ENCODE measurements at places on chromosomes 12 and 14.

DNA sequence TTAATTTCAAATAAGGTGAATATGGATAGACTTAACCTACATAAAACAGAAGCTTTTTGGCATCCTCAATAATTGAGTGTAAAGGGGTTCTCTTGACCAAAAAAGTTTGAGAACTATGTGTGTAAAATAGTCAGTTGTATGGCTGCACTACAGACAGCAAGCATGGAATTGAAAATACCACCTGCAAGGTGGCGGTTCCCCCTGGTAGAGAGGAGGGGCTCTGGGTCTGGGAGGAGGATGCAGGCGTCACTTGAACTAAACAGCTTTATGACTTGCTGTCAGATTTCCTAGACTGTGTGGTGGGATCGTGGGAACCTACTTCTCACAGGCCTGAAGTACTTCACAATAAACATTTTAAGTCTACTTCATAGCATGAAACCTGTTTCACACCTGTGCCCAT lies 6.3 kb downstream of the EVL start:
- no peak for DNase-seq

DNA sequence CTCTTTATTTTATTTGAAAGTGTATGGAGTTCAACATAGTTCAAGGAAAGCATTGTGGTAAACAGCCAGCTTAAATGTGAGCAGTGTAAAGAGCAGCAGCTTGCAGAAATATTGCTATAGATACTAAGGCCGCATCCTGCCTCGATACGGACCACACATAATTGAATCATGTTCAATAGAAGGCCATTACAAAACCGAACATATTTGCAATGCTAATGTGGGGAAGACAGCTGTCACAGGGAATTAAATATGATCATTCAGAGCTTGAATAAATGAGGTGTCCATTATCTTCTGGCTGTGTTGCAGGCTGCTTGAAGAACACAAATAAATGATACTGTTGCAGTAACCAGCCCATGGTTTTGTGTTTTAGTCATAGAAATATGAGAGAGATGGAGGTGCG lies 173.2 kb downstream of the BRMS1L start:
- no peak for DNase-seq

GRCh38 chr14:75913183-75913582 lies 68.6 kb downstream of the TGFB3 start:
- no peak for DNase-seq

GRCh38 chr12:58247633-58248032 lies 306.3 kb downstream of the ATP23 start:
- no peak for DNase-seq

GRCh38 chr14:73833530-73834260 lies 17.9 kb upstream of the PTGR2 start:
- DNase-seq, result no peak

DNA sequence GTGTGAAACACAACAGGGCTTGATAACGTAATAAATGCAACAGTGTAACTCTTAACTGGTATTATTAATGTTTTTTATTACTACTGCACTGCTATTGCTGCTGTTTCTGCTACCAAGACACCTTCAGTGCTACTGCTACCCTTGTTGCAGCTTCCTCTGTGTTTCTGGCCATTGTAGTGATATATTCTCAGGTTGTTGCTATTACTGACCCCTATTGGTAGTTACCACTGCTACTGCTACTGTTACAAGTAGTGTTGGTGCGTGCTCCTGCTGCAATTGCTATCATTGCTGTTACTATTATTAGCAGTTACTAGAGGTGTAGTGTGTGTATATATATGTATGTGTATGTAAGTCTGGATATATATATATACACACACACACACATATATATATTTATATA lies 87.2 kb upstream of the PTPRB start:
- peak; percentile 13 for DNase-seq

DNA sequence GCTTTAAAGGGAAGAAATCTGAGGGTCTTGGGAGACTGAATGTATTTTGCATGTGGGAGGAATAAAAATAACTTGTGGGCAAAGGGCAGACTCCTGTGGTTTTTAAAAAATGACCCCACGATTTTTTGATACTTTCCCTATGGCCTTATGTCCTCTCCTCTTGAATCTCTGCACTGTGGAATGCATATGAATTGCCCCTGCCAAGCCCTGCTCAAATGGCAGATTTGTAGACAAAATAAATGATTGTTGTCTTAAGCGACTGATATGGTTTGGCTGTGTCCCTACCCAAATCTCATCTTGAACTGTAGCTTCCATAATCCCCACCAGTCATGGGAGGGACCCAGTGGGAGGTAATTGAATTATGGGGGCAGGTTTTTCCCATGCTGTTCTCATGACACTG lies 223.8 kb downstream of the DACT1 start:
- no peak for DNase-seq

GRCh38 chr14:59321626-59321949 lies 133.1 kb downstream of the DAAM1 start:
- no peak for DNase-seq

DNA sequence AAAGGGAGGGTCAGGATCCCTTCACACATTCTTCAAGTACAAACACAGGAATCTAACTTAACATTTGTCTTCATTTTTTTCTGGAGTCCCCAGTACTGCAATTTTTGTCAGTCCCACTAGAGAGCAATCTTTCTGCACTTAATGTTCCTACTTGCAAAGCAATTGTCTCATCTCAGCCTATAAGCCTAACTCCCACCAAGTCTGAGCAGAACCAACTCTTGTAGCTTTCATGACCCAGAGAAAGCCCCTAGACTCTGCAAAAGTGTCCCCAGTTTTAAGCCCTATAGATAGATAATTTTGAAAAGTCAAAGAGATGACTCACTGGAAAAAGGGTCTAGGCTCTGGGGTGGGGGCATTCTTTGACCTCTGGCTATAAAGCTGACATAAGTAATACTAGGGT lies 1.8 kb upstream of the ZBTB39 start:
- peak; percentile 83 for DNase-seq

DNA sequence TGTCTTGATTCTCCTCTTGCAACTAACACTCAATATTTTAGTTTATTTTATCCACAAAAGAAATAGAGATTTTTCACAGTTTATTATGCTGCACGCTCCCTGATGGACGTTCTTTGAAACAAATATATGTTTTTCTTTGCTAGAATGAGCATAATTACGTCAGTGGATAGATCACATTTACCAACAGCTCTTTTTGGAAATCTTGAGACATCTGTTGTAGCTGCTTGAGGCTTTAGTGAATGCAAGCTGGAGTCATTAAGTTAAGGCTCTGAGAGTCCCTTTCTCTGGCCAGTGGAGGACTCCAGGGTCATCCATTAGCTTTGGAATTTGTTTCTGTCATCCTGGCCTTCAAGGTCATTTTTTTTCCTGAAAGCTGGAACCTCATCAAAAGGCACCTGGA lies 405.6 kb upstream of the TMEM132C start:
- DNase-seq, result no peak

DNA sequence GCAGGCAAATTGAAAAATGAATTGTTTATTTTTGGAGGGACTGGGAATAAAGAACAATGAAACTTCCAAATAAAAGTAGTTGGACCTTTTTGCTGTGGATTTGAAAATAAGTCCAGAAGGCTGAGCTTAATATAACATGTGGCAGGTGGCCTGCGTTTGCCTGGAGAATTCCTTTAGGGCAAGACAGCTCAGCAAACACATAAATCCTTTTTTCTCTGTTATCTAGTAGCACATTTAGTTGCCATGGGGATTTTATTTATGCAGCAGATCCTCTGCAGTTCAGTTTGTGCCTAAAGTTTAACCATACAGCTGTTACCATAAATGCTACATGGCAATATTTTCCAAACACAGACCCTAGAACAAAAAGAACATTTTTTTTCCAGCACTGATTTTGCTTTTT lies 180.0 kb downstream of the NPAS3 start:
- no peak for DNase-seq

DNA sequence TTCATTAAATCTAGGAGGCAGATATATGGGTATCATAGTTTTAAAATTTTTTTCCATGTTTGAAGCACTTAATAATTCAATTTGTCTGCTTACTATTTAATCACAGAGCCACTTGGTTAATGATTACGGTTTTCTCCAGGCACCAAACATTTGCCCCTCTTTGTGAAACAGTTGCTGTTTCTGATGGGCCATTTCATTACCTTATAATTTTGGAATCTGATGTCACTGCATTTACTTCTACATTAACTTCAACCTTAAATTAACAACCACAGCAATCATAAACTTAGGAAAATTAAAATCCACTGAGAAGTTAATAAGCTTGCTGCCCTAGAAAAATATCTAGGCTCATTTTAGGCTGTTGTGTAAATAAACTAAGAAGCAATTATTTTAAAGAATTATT lies 17.0 kb downstream of the TMCC3 start:
- DNase-seq, result no peak

DNA sequence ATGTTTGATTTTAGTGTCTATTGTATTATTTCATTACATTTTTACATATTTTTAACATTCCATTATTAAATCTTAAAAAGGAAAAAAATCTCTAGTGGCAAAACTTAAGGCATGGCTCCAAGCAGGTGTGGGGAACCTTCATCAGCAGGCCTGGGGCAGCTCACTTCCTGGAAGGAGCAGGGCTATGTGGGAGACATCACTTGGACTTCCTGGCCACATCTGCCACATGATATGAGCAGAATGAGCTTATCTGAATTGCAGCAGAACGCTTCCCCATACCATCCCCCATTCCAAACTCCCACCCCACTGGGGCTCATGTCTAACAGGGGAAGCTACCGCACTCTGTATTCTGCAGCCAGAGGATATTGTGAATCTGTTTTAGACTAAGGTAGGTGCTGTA lies 35.0 kb upstream of the KCNA1 start:
- DNase-seq, result no peak

GRCh38 chr12:109346920-109347319 lies 780 bp upstream of the MYO1H start:
- peak; percentile 28 for DNase-seq

DNA sequence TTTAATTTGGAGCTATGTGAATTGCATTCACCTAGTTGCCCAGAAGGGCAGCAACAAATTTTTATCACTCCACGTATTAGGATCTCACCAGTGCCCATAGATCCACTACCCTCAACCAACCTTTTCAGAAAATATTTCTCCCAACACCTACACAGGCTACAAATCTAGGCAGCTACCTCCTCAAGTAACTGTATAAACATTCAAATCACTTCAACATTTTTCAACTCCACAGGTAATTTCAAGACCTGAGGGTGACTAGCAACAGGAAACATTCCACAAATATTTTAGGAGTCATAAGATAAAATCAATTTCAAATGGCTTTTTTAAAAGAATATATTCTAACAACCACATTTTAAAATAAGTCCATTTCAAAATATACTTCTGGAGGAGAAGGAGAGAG lies 12.9 kb downstream of the PHLDA1 start:
- no peak for DNase-seq

DNA sequence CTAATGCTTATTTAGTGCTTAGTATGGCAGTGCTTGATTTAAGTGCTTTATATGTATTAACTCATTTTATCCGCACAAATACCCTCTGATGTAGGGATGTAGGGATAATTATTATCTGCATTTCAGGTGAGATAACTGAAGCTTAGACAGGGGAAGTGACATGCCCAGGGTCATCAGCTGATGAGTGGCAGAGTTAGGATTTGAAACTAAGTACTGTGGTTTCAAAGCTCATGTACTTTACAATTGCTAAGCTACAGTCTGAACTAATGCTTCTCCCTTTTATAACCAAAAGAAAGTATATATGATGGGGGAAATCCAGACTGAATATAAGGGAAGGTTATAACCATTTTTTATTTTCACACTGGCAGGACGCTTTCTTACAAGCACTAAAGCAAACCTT lies 229.6 kb upstream of the NAV3 start:
- DNase-seq, result no peak

GRCh38 chr12:114425031-114425626 lies 19.2 kb upstream of the TBX5 start:
- DNase-seq, result no peak

- no peak for DNase-seq
Measured at GRCh38 chr12:109018296-109018695, 2.6 kb downstream of the SVOP start.

GRCh38 chr14:72404106-72404774 lies 472.0 kb downstream of the RGS6 start:
- DNase-seq, result no peak

GRCh38 chr14:20176330-20176729 lies 14.4 kb upstream of the OR11G2 start:
- DNase-seq, result no peak

GRCh38 chr12:6235906-6236640 lies 35.9 kb downstream of the CD9 start:
- DNase-seq, result no peak

DNA sequence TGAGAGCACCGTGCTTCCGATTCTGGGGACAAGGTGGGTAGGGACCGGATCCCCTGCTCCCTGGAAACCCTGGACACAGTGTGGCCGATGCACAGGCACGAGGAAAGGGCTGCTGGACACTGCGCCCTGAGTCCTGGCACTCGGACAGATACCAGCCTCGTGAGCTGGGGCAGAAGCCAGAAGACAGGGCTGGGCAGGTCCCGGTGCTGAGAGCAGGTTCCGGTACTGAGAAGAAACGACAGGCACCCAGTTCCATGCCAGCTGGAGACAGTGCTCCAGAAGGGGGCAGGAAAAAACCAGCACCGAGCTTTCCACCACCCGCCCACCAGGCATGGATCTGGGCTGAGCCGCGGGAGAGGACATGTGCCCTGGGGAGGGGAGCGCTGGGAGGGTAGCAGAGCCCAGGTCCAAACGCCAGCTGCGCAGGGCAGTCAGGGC lies 6.5 kb downstream of the XRCC3 start:
- DNase-seq, result no peak

DNA sequence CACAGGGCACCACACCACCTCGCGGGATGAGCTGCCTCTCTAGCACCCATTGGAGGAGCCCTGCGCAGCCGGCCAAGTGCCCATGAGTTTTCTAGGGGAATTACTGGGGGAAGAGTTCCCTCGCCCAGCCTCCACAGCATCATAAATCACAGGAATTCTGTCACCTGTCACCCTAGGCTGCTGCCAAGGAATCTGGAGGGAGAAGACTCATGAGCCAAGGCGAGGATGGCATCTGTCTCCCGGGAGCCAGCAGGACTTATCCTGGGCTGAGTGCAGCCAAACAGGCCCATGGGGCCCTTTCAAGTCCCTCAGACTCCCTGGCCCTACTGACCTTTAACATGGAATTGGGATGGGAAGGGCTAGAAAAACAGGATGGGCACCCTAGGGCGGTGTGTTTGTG lies 7.8 kb upstream of the OTUB2 start:
- DNase-seq, result no peak

DNA sequence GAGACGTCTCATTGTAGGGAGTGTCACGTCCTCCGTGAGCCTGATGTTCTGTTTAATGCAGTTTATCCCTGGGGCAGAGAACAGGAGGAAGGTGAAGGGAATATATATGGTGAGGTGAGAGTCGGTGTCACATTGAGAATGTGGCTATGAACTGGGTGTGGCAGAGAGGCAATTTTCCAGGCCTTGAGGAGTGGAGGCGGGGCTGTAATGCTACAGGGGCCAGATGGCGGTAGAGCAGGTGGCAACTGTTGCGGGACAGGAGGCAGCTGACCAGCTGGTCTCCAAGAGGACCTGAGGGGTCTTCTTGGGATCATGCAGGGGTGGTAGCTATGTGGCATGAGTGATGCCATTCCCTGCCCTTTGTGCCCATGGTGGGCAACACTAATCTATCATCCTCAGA lies 59.6 kb downstream of the CACNA1C start:
- DNase-seq, result no peak

Measured in suppressor macrophage (primary cell).